Smooth muscle cell of bladder (primary cell): ENCODE measurements at places on chromosomes 1 and 21. TPM values are rescaled to one million over a fixed set of nuclear protein-coding genes. Genes with fewer than 3 reads are reported as not detected.

The PCAT6 gene
- total RNA-seq, result 0.55 TPM in 1 of 2 replicates, not detected in the other

The ITPKB gene
- 2.3 and 3.1 TPM in 2 replicates for total RNA-seq

The EDEM3 gene
- 57.0 and 98.5 TPM in 2 replicates for total RNA-seq

The IVL gene
- not detected in 2 replicates for total RNA-seq

The SERINC2 gene
- total RNA-seq, result 4.0 and 5.2 TPM in 2 replicates

The FAM131C gene
- under 0.01 and 0.09 TPM in 2 replicates for total RNA-seq
